ENCODE measurements at places on chromosomes 7 and 10.

GRCh38 chr10:122162671-122163173, 108.4 kb upstream of the BTBD16 start:
- DNase-seq: no peak

GRCh38 chr10:44854693-44855350, 56.3 kb upstream of the TMEM72 start:
- DNase-seq: no peak

- DNase-seq: no peak
These were observed 19.9 kb downstream of the CPA1 start for GRCh38 chr7:130400120-130400572.

DNA sequence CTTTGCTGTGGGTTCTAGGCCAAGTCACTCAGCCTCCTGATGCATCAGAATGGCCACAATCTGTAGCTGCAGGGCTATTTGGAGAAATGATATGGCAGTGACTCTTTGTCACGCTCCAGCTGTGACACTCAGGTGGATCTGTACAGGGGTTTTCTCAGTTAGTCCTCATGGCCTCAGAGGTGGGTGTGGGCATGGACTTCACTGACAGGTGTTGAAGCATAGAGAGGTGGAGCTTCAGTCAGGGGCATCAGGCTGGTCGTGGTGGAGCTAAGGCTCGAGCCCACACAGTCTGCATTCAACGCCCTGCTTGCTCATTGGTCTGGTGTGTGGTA, 21.2 kb downstream of the PALD1 start:
- DNase-seq: no peak

DNA sequence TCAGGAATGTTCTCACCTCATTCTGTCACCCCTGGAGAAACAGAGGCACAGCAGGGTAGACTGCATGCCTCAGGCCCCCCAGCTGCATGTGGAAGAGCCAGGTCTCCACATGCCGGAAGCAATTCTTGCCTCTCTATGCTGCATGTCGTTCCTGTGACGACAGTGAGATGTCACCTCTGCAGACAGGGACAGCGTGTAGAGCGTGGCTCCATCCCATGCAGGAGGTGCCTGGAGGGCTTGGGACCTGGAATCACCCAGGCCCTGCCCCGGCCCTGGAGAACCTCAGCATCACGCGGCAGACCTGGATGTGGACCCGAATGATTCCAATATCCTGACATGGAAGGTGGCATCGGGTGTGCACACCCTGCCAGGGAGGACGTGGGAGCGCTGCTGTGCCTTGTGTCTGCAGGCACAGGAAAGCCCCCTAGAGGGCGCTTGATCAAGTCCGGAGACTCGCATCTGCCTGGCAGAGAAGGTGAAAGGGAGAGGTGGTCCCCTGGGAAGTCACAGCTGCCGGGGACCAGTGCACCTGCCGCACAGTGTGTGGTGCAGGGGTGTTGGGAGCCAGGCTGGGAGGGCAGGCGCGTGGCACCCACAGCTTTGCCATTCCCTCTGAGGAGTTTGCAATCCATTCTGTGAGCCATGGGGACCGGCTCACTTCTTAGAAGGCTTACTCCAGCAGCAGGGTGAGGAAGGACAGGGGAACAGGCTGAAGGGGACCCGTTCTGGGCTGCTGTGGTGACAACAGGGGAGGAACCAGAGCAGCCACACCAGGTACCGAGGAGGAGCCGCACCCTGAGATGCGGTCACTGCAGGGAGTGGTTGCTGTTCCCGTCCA, 45.3 kb upstream of the EN2 start:
- no peak for DNase-seq
